Stimulated activated CD4-positive, alpha-beta T cell treated with anti-CD3 and anti-CD28 coated beads, Interleukin-12 subunit alpha, Interleukin-12 subunit beta, amount 100 ng/mL, for 4 hours (primary cell): ENCODE measurements at places on chromosomes 11 and 22.

- DNase-seq: no peak
Observed at GRCh38 chr22:19598054-19598855, 74.0 kb upstream of the CLDN5 start.

- DNase-seq: no peak
Observed at GRCh38 chr11:429391-429790, 12.4 kb downstream of the ANO9 start.

- DNase-seq: no peak
Observed at GRCh38 chr22:50071432-50072166, 13.5 kb upstream of the TTLL8 start.

GRCh38 chr11:2406451-2406850 is 5.9 kb downstream of the TSSC4 start:
- DNase-seq: no peak

DNA sequence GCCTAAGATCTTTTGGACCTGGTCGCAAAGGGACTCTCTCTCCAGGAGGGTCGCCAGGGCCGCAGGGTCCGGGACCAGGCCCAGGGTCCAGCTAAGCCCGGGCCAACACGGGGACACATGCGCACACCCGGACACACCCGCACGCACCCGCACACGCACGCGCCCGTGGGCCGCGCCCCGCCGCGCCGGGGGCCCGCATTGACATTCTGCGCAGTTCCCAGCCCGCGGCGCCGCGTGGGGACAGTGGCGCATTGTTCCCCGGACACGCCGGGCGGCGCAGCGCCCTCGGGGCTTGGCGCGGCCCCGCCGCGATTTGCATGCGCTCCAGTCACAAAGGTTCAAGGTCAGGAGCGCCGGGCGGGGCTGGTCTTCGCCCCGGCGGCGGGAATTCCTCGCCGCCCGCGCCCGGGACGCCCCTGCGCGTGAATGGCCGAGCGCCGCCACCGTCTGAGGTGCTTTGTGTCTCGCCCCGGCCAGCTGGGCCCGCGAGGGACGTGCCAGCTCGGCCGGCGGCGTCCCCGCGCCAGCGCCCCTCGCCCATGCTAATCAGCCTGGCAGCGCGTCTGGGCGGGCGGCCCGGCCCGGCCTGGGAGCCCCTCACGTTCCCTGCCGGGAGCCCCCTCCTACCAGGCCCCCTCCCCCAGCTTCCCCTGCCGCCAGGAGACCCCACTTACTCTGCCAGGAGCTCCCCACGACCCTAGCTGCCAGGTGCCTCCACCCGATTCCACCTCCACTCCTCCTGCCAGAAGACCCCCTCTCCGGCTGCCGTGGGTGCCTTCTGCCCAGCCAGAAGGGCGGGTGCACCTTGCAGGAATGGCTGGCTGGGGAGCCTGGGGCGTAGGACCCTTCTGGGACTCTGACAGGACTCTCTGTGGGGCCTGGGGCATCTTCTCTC is 50.5 kb upstream of the WNT7B start:
- no peak for DNase-seq

DNA sequence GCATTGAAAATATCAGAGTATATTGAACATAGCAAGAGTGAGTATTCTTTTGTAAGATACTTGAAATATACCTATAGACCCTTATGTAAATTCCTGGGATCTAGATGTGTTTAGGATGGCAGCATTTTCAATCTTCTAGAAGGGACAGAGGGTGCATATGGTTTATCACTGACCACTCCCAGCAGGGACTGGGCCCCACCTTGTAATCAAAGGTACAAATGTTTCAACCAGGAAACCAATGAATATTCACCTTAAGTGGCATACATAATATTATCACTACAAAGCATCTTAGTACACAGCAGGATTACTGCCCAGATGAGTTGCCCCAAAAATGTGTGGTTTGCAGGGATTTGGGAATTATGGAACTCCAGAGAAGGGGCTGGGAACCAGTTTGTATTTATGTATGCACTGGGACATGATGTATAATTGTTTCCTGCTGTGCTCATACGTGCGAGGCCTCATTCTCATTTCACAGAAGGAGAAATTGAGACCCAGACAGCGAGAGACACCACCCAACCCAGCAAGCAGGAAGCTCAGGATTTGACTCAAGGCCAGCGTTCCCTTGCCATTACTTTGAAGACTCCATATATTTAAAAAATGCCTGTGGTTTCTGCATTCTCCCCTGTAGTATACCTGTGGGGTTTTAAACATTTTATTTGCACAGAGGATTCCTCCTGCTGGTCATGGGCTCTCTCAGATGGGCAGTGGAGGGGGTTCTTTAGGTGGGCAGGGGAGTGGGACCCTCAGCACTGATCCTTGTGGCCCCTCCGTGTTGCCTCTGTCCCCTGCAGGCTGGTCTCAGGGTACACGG is 5.2 kb downstream of the APOL4 start:
- DNase-seq: no peak

DNA sequence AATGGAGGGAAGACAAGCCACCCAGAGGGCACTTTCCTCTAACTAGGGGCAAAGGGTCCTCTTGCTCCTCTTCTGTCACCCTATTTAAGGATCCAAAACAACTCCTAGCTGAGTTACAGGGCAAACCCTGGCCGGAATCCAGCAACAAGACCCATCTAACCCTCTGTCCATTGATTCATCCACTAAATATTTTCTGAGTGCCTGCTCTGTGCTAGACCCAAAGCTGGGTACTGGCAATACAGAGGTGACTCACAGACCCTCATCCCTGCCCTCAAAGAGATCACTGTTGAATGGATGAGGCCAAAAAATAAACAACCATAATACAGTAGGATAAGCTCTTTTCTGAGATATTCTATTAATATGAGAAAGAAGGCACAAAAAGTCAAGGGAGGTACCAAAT is 4.3 kb upstream of the GALNT18 start:
- DNase-seq: no peak

DNA sequence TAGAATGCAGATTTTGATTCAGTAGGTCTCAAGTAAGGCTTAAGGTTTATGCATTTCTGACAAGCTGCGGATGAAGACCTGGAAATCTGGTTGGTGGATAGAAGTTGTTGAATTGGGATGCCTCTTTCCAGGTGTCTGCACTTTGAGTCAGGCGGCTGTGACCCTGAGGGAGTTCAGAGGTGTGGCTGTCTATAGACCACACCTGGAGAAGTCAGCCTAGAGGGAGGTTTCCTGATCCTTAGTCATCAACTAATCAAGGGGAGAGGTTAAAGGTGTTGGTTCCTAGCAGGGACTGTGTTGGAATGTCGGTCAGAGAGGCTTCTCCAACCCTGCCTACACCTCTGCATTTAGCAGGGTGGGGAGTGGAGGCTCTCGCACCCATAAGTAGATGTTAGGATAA is 8.0 kb downstream of the GLB1L2 start:
- DNase-seq: no peak

GRCh38 chr11:79375818-79376550 is 64.8 kb downstream of the TENM4 start:
- DNase-seq: no peak

DNA sequence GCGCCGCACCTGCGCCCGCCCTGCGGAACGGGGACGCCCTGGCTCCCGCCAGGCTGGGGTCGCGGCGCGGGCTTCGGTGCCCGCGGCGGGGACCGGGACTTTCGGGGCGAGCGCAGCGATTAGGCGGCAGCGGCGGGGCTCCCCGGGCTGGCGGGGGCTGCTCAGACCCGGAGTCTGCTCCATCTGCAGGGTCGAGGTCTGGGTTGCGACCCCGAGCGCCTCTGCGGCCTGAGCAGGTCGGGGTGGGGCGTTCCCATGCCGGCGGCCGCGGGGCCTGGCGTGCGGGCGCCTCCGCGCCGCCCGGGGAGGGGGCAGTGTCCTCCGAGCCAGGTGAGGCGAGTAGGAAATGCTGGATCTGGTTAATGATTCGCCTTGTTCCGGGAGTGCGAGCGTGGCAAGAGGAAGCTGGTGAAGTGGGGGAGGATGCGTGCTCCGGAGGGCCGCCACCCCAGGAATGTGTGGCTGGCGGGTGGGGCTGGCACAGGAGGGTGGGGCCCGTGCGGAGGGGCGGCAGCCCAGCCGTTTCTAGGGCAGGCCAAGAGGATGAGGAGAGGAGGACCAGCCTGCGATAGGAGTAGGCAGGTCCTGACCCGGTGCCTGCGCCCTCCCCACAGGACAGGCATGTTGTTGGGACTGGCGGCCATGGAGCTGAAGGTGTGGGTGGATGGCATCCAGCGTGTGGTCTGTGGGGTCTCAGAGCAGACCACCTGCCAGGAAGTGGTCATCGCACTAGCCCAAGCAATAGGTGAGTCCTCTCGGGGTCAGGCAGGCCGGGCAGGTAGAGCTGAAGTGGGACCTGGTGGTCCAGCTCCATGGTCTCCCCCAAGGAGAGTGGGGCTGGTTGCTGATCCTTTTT is 606 bp downstream of the RASSF7 start:
- DNase-seq: no peak

- no peak for DNase-seq
Observed at GRCh38 chr11:132466983-132467382, 1065.3 kb downstream of the OPCML start.
